CD4-positive, alpha-beta T cell treated with Interleukin-15 for 4 hours (primary cell): ENCODE measurements at places on chromosomes 1 and 21.
A peak's percentile ranks its signal among the peaks of the same experiment; 100 is the strongest.

- DNase-seq: no peak
These were observed 92.4 kb downstream of the KCNJ15 start for GRCh38 chr21:38349111-38349746.

- no peak for DNase-seq
These were observed 89.0 kb downstream of the MACF1 start for GRCh38 chr1:39293375-39294070.

GRCh38 chr1:193458628-193459027, 272.2 kb upstream of the B3GALT2 start:
- DNase-seq: peak; percentile 66

GRCh38 chr1:41728403-41729202, 190.1 kb downstream of the HIVEP3 start:
- peak; percentile 48 for DNase-seq

- no peak for DNase-seq
These were observed 14.9 kb downstream of the PCP4L1 start for GRCh38 chr1:161273402-161273801.

DNA sequence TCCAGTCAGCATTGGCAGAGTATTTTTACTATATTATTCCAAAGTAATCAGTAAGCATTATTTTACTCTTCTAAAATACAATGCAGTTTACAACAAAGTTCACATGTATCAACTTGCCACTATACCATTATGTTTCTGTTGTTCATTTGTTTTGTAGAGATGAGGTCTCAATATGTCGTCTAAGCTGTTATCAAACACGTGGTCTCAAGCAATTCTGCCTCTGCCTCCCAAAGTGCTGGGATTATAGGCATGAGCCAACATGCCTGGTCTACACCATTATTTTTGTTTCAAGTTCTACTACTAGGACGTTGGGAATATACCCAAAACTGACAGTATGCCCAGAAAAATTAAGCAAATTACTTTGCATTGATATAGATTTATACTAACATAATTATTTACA, 19.8 kb downstream of the FAF1 start:
- DNase-seq: no peak

GRCh38 chr1:31460027-31460426, 47.0 kb downstream of the SERINC2 start:
- DNase-seq: no peak

- DNase-seq: no peak
These were observed 852 bp upstream of the RAVER2 start for GRCh38 chr1:64743954-64744491.

- DNase-seq: no peak
These were observed 385.3 kb downstream of the SETD4 start for GRCh38 chr21:35674895-35675470.

DNA sequence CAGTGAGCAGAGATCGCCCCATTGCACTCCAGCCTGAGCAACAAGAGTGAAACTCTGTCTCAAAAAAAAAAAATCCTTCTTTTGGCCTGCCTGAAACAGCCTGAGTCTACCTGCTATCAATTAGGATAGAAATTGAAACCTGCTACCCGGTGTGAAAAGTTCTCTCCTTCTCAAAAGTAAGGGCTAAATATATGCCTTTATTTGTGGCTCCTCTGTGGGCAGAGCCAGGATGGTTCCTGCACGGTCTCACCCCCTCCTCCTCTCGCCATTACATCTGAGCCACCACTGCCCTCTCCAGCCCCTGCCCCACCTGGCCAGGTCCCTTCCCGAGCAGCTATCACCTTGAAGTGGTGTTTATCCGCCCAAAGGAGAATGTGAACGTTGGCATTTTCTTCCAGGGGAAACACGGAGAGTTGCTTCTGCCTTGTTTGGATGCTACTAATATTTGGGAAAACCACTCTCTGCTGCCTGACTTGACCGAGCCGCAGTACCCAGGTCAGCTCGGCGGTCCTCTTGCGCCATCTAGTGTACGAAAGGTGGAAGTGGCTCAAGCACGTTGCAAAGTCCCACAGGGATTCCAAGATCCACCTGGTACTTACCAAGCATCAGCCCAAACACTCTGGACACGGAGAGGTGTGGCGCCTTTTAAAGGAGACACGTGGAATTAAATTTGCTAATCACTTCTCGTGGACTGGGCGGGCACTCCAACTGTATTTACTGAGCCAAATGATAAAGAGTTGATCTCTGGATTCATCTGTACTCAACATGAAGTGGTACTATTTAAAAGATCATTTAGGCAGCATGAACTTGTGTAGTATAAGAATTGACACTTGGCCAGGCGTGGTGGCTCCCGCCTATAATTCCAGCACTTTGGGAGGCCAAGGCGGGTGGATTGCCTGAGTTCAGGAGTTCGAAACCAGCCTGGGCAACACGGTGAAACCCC, 31.9 kb downstream of the SETD4 start:
- DNase-seq: peak; percentile 77

DNA sequence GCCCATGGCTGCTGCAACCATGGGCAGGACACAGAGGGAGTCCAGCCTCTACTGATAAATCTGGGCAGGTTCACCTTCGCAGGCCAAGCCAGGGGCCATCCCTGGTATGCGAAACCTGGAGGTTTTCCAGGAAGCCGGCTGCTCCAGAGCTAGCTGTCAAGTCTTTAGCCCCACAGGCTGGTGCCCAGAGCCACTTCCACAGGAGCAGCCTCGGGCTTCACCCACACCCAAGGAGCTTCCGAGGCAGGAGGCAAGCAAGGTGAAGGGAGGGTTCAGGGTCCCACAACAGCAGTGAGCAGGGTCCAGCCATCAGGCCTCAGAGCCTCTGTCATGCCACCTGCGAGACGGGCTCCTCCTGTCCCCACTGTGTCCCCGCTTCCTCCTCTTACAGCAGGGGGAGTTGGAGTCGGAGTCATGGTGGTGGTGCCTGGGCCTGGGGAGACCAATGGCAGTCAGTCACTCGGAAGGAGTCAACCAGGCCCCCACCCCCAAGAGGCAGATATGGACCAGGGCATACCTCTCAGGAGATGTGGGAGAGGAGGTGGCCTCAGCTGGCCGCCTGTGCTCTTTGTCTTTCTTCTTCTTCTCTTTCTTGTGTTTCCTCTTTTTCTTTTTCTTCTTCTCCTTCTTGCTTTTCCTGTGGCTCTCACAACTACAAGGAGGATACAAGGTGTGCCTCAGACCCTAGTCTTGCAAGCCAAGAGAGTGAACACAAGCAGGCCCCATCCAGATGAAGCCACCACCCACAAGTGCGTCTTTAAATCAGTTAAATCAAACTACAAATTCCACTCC, 2.1 kb downstream of the C1orf35 start:
- no peak for DNase-seq

DNA sequence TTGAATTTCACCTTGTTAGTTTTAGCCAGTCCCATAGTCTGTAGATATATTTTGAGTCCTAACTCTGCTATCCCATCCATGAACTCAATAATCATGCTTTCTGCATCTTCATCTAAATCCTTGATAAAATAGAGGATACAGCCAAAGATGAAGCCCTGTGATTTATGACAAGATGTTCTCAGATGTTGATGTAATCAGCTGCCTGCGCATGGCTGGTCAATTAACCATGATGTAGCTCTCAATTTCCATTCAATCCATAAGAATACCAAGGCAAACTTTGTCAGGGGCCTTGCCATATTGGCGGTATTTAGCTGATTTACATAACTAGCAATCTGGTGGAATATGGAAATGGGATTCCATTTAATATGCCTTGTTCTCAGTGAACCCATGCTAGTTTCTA, 183.2 kb downstream of the TNR start:
- DNase-seq: no peak

GRCh38 chr1:37073854-37074379, 39.6 kb upstream of the GRIK3 start:
- DNase-seq: no peak
